ENCODE measurements at places on chromosomes 5 and 9. TPM values are rescaled to one million over a fixed set of nuclear protein-coding genes. Genes with fewer than 3 reads are reported as not detected.

Gene FRMPD1
- not detected for total RNA-seq

Gene LOX
- not detected for total RNA-seq

Gene MZB1
- 2.2 TPM for total RNA-seq

Gene STARD4
- 11.9 TPM for total RNA-seq

Gene IL33
- total RNA-seq: not detected

Gene NMUR2
- total RNA-seq: not detected

Gene NR5A1
- not detected for total RNA-seq

Gene ZNF618
- total RNA-seq: 0.69 TPM

GRCh38 chr5:150209099-150209635, 19.3 kb downstream of the SLC6A7 start:
- peaks cover 6% of the 10 kb centered on the region for H3K27me3 ChIP-seq
- no peaks in the 10 kb centered on the region for H3K36me3 ChIP-seq
- peaks cover 30% of the 10 kb centered on the region for H3K4me1 ChIP-seq

DNA sequence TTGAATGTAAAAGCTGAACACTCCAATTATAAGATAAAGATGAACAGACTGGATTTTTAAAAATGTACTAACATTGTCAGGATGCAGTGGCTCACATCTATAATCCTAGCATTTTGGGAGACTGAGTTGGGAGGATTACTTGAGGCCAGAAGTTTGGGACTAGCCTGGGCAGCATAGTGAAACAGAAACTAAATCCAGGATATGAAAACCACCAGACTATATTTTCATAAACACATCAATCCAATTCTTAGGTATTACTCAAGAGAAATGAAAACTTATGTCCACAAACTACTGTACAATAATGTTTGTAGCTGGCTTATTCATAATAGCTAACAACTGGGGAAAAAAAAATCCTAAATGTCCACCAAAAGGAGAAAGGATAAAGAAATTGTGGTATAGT, 26.8 kb upstream of the NAA35 start:
- H3K27ac ChIP-seq: no peak overlapping the region
- peaks cover 4% of the 10 kb centered on the region for H3K36me3 ChIP-seq
- peaks cover 4% of the 10 kb centered on the region for H3K4me1 ChIP-seq
- H3K4me3 ChIP-seq: no peak overlapping the region

GRCh38 chr5:81140943-81141342, 92.2 kb upstream of the CKMT2 start:
- DNase-seq: no peak
- H3K27me3 ChIP-seq: no peaks in the 10 kb centered on the region
- H3K4me1 ChIP-seq: no peaks in the 10 kb centered on the region
- H3K27ac ChIP-seq: no peak overlapping the region
- peaks cover 52% of the 10 kb centered on the region for H3K36me3 ChIP-seq
- no peak overlapping the region for H3K4me3 ChIP-seq

DNA sequence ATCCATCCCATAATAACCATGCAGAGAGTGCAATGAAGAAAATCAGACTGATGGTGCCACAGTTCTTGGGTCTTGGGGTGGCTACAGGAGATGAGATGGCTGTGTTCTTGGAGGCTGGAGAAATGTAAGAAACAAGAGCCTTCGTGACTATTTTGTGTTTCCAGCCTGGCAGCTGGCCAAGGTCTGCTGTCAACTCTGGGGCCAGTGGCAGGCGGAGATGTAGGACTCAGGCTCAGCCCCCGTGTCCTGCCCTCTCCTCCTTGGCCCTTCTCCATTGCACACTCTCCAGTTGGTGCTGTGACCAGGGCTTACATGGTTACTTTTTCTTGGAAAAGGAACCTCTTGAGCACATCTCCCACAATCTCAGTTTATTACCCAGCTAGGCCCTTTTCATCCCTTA, 235.4 kb downstream of the DMRT2 start:
- H3K27me3 ChIP-seq: peaks cover 7% of the 10 kb centered on the region
- no peaks in the 10 kb centered on the region for H3K36me3 ChIP-seq
- no peak overlapping the region for H3K27ac ChIP-seq
- no peaks in the 10 kb centered on the region for H3K4me1 ChIP-seq

DNA sequence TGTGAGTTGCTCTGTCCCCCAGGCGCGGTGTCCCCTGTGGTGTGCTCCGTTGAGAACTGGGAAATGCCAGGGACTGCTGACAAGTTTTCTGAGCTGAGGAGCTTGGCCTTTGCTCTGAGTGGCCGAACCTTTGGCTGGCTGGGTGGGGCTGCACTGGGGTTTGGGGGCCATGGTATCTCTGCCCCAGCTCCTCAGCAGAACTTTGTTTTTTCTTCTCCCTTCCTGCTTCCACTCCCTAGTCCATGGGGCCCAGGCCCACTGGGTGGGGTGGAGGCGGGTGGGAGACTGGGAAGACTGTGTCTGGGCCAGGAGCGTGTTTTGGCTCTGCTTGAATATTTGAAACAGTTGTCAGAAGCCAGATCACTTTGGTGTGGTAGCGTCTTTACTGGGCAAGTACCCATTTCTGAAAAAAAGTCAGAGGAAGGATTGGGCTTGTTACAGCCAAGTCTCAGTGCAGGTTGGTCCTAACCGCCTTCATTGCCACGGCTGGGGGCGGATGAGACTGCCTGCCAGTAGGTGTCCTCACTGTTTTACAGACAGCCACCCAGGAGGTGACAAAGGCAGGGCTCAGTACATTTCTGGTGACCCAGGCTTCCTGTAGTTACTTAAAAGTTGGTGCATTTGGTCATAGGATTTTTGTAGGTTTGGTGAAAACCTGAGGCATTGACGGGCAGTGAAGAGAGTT, 92.7 kb downstream of the DAB2IP start:
- H3K4me3 ChIP-seq: no peak overlapping the region
- DNase-seq: no peak
- peaks cover 8% of the 10 kb centered on the region for H3K27me3 ChIP-seq

DNA sequence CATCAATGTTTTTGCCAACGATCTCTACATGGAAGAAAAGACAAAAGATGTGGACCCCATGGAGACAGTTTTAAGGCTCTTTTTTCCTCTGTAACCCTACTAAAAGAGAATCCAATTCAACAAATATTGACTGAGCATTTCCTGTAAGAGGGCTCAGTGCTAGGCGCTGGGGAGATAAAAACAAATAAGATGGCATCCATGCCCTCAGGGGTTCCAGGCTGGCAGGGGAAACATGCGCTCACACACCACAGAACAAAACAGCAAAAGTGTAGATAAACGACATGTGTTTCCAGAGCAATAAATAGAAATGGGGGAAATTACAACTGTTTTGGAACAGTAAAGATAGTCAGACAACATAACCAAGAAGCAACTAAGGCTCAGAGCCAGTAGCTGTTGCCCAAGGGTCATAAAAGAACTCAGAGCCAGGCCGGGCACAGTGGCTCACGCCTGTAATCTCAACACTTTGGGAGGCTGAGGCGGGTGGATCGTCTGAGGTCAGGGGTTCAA, 25.2 kb downstream of the ZNF608 start:
- peaks cover 6% of the 10 kb centered on the region for H3K4me1 ChIP-seq
- H3K27me3 ChIP-seq: no peaks in the 10 kb centered on the region
- H3K27ac ChIP-seq: no peak overlapping the region
- no peak overlapping the region for H3K4me3 ChIP-seq

- H3K27me3 ChIP-seq: peaks cover 19% of the 10 kb centered on the region
- no peaks in the 10 kb centered on the region for H3K36me3 ChIP-seq
- no peak overlapping the region for H3K4me3 ChIP-seq
- no peak for DNase-seq
- H3K4me1 ChIP-seq: no peaks in the 10 kb centered on the region
Observed at GRCh38 chr5:36613241-36613640, 6.8 kb downstream of the SLC1A3 start.

DNA sequence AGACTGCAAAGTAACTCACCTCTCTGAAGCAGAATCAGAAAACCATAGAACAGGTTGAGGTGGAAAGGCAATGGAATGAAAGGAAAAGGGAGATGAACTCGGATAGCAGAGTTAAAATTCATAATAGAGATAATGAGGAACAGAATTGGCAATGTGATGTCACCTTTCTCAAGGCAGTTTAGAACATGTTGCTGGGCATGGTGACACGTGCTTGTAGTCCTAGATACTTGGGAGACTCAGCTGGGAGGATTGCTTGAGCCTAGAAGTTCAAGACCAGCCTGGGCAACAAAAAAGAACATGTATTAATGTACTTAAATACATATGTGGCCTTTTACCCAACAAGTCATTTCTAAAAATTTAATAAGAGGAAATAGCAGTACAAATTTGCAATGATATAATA, 81.6 kb upstream of the MIER3 start:
- H3K4me1 ChIP-seq: peaks cover 15% of the 10 kb centered on the region
- H3K27me3 ChIP-seq: peaks cover 3% of the 10 kb centered on the region
- no peaks in the 10 kb centered on the region for H3K36me3 ChIP-seq
- DNase-seq: no peak
- no peak overlapping the region for H3K4me3 ChIP-seq

DNA sequence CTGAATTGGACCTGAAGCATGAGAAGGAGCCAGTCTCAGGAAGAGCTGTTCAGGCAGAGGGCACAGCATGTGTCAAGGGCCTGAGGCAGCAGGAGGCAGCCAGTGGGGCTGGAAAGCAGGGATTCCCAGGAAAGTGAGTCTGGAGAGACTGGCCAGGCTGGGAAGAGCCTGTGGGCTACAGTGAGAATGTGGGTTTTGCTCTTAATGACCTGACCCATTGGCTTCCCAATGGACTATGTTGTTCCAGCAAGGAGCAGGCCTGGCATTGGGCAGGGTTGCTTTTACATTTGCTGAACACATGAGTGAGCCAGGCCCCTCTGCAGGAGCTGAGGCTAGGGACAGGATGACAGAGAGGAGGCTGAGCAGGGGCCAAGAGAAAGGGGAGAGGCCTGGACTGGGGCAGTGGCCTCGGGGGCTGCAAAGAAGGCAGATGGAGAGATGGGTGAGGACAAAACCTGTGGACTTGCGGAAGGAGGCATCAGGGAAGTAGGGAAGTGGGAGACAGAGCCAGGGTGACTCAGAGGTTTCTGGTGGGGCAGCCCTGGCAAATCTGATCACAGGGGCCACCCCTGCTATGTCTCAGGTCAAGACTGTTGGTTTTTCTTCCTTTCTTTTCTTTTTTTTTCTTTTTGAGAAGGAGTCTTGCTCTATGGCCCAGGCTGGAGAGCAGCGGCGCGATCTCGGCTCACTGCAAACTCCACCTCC, 65.9 kb upstream of the NEK6 start:
- H3K4me1 ChIP-seq: no peaks in the 10 kb centered on the region
- H3K4me3 ChIP-seq: no peak overlapping the region
- H3K36me3 ChIP-seq: peaks cover 6% of the 10 kb centered on the region
- no peak for DNase-seq
- peaks cover 10% of the 10 kb centered on the region for H3K27me3 ChIP-seq
